ENCODE measurements at places on chromosomes 13 and 19. TPM values are rescaled to one million over a fixed set of nuclear protein-coding genes. Genes with fewer than 3 reads are reported as not detected.
A peak's percentile ranks its signal among the peaks of the same experiment; 100 is the strongest.

GRCh38 chr19:35644987-35645679 lies 3.0 kb upstream of the COX6B1 start:
- peaks cover 43% of the 10 kb centered on the region for H3K4me1 ChIP-seq
- H3K4me3 ChIP-seq: peak overlapping the region; percentile 85
- DNase-seq: peak; percentile 88
- peak overlapping the region; percentile 84 for H3K27ac ChIP-seq
- no peaks in the 10 kb centered on the region for H3K27me3 ChIP-seq

Gene CADM4
- 8.1 TPM for total RNA-seq

- peak within 1 kb of the TSS; percentile 95 for H3K27ac ChIP-seq
- DNase-seq: peak; percentile 96
- H3K36me3 ChIP-seq: peaks cover 36% of the 10 kb centered on the region
- peaks cover 50% of the 10 kb centered on the region for H3K4me1 ChIP-seq
- H3K4me3 ChIP-seq: peak within 1 kb of the TSS; percentile 95
Measured at GRCh38 chr19:16628183-16628983, at the start of gene MED26. Gene MED26 (minus strand): TSS chr19:16628204. CDS start chr19:16627943, 261 bp downstream.

DNA sequence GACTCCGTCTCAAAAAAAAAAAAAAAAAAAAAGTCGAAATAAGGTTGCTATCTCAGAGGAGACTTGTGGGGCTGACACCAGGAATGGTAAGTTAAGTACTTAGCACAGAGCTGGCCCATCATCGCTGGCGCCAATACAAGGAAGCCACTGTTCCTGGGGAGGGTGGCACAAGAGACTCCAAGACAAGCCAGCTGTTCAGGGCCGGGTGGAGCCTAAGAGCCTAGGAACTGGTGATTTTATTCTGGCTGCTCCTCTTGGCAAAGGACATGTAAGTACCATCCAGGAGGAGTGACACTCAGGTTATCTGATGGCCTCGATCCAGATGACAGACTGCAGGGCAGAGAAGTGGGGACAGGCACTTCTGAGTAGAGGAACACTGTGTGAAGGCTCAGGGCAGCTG lies 3.8 kb downstream of the ELOF1 start:
- H3K27me3 ChIP-seq: no peaks in the 10 kb centered on the region
- DNase-seq: no peak
- peaks cover 28% of the 10 kb centered on the region for H3K4me1 ChIP-seq

DNA sequence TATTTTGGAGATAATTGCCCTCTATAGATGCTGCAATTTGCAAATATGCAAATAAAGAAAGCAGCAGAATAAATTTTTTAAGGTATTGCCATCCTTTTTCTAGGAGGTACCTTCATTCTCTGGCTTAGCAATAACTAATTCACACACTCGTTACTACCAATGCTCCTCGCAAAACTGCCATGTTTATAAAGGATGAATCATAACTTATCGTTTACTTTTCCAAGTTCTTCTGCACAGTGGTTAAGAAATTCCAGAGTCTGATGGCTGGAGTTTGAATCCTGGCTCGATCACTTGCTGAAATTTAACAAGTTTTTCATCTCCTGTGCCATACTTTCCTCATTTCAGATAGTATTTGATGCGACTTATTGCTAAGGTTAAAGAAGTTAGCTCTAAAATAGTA lies 708.6 kb upstream of the KLHL1 start:
- no peak overlapping the region for H3K4me3 ChIP-seq
- H3K36me3 ChIP-seq: no peaks in the 10 kb centered on the region
- H3K27me3 ChIP-seq: no peaks in the 10 kb centered on the region
- DNase-seq: no peak

GRCh38 chr19:18119717-18120105 lies 22.1 kb downstream of the MAST3 start:
- no peak for DNase-seq
- no peaks in the 10 kb centered on the region for H3K27me3 ChIP-seq
- H3K4me1 ChIP-seq: peaks cover 26% of the 10 kb centered on the region
- no peak overlapping the region for H3K27ac ChIP-seq
- peak overlapping the region; percentile 77 for H3K4me3 ChIP-seq
- H3K36me3 ChIP-seq: peaks cover 33% of the 10 kb centered on the region

- H3K36me3 ChIP-seq: no peaks in the 10 kb centered on the region
- no peak overlapping the region for H3K27ac ChIP-seq
- no peak overlapping the region for H3K4me3 ChIP-seq
- H3K27me3 ChIP-seq: no peaks in the 10 kb centered on the region
Measured at GRCh38 chr13:84962849-84963248, 836.4 kb downstream of the SLITRK6 start.

- no peak for DNase-seq
- no peaks in the 10 kb centered on the region for H3K4me1 ChIP-seq
- no peak overlapping the region for H3K27ac ChIP-seq
- no peak overlapping the region for H3K4me3 ChIP-seq
- H3K36me3 ChIP-seq: no peaks in the 10 kb centered on the region
Measured at GRCh38 chr13:45691251-45691650, 10.9 kb upstream of the CBY2 start.

All from lower lobe of right lung (tissue), 2 donors.